ENCODE measurements at places on chromosomes 13 and 19.

GRCh38 chr13:98752467-98753290, at the start of gene SLC15A1:
SLC15A1 (minus strand) TSS chr13:98752672; CDS start chr13:98752598, 74 bp downstream.
- no peak for DNase-seq

DNA sequence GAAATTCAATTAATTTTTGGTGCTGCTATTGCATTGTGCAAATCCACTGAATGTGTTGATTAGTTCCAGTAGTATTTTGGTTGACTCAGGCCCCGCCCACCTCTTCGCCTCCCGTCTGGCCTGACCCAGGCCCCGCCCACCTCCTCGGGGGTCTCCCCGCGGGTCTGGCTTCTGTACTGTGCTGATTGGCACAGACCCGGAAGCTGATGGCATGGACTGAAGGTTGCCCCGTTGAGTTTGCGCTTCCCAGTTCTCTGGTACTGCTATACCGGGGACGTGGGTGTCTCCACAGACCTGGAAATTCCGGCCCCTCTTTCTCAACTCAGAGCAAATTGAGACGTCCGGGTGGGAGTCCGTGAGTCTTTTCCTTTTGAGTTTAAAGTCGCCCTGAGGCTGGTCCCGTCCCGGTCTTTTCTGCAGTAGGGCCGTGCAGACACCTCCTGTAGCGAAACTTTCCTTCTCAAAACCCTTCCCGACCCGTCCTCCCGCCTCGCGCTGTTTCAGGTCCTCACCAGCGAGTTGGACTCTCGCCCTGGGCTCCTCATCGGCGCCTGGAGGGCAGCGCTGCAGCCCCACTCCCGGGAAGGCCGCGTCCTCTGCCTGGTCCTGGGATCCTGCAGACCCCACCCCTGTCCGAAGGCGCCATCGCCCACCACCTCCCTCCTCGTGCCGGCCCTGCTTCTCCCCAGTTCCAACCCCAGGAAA, 14.8 kb downstream of the ZNF701 start:
- DNase-seq, result no peak

GRCh38 chr19:51122112-51122981, 2.4 kb upstream of the SIGLEC9 start:
- no peak for DNase-seq

- DNase-seq, result no peak
Measured at GRCh38 chr13:46738055-46738454, 58.9 kb downstream of the ESD start.

- DNase-seq, result no peak
Measured at GRCh38 chr13:92387245-92387644, 839.4 kb upstream of the GPC6 start.

GRCh38 chr13:102138635-102139190, 263.1 kb downstream of the FGF14 start:
- no peak for DNase-seq

DNA sequence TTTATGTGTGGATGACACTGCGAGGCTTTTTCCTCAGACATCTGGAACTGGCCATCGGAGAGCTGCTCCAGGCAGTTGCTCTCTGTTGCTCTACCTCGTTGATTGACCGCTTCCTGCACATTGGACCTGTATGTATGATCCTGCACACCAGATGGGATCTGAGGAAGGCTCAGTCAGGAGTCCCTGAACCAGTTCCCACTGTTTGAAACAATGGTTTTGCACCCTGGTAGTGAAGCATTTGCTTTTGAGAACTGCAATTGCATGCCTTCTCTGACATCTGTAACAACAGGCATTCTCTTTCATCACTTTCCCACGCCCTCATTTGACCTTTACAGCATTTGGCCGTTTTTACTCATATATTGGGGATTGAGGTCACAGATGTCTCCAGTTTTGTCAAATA, 61.1 kb upstream of the NPAS1 start:
- no peak for DNase-seq

Data from LoVo (cell line).